Glomerular endothelial cell (primary cell): ENCODE measurements at places on chromosomes 2 and 18. TPM values are rescaled to one million over a fixed set of nuclear protein-coding genes. Genes with fewer than 3 reads are reported as not detected.

Gene NTSR2
- total RNA-seq: not detected in 2 replicates

Gene ALLC
- not detected in 2 replicates for total RNA-seq

Gene GALNT3
- 3.2 and 4.0 TPM in 2 replicates for total RNA-seq

Gene SLC5A7
- total RNA-seq: not detected in 2 replicates

Gene TMEM185B
- total RNA-seq: 39.1 and 40.3 TPM in 2 replicates
